ENCODE measurements at places on chromosomes 7 and 10.

- no peaks in the 10 kb centered on the region for H3K4me1 ChIP-seq
- H3K27ac ChIP-seq: no peak overlapping the region
- no peaks in the 10 kb centered on the region for H3K27me3 ChIP-seq
- DNase-seq: no peak
- no peak overlapping the region for H3K4me3 ChIP-seq
These were observed 179.4 kb downstream of the CPEB3 start for GRCh38 chr10:92111336-92111939.

DNA sequence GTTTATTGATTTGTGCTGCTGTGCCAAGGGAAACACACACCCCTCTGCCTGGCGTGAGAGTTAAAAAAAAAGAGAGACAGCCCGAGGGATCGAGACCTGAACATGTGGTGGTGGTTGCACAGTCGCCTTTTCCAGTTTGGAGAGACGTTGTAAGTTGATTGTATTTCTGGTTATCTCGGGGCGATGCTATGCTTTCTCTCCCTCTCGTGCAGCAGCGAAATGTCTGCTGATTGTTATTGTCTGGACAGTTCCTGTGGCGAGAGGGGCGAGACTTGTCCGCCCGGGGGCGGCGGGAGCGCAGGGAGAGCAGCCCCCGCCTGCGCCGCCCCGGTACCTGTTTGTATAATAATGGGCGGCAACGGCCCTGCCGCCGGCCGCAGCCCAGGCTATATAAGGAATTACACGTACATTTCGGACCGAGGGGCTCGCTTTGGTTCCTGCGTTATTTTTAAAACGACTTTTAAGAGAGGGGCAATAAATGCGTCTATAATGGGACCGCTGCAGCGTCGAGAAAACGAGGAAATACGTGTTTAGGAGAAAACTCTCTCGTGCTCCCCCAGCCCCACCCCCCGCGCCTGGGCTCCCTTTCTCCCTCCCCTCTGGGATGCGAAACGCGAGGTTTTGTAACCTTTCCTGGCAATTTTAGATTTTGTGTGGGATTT lies 1.7 kb downstream of the ZEB1 start:
- DNase-seq: peak; percentile 49
- no peaks in the 10 kb centered on the region for H3K27me3 ChIP-seq
- H3K4me1 ChIP-seq: peaks cover 59% of the 10 kb centered on the region
- peaks cover 5% of the 10 kb centered on the region for H3K36me3 ChIP-seq
- H3K4me3 ChIP-seq: peak overlapping the region; percentile 50

GRCh38 chr7:157358753-157359096 lies 21.9 kb downstream of the DNAJB6 start:
- peaks cover 85% of the 10 kb centered on the region for H3K36me3 ChIP-seq
- no peaks in the 10 kb centered on the region for H3K4me1 ChIP-seq
- no peak for DNase-seq
- H3K27ac ChIP-seq: no peak overlapping the region
- H3K27me3 ChIP-seq: no peaks in the 10 kb centered on the region
- no peak overlapping the region for H3K4me3 ChIP-seq

- peak; percentile 8 for DNase-seq
- no peaks in the 10 kb centered on the region for H3K36me3 ChIP-seq
- H3K4me1 ChIP-seq: peaks cover 7% of the 10 kb centered on the region
- H3K4me3 ChIP-seq: no peak overlapping the region
- peaks cover 60% of the 10 kb centered on the region for H3K27me3 ChIP-seq
- H3K27ac ChIP-seq: no peak overlapping the region
These were observed 884 bp downstream of the ICA1 start for GRCh38 chr7:8260871-8261694.
